Mucosa of descending colon (tissue), 3 donors: ENCODE measurements at places on chromosomes 1 and 21.

- no peak for DNase-seq
These were observed 5.4 kb downstream of the RUSC1 start for GRCh38 chr1:155326020-155326526.

DNA sequence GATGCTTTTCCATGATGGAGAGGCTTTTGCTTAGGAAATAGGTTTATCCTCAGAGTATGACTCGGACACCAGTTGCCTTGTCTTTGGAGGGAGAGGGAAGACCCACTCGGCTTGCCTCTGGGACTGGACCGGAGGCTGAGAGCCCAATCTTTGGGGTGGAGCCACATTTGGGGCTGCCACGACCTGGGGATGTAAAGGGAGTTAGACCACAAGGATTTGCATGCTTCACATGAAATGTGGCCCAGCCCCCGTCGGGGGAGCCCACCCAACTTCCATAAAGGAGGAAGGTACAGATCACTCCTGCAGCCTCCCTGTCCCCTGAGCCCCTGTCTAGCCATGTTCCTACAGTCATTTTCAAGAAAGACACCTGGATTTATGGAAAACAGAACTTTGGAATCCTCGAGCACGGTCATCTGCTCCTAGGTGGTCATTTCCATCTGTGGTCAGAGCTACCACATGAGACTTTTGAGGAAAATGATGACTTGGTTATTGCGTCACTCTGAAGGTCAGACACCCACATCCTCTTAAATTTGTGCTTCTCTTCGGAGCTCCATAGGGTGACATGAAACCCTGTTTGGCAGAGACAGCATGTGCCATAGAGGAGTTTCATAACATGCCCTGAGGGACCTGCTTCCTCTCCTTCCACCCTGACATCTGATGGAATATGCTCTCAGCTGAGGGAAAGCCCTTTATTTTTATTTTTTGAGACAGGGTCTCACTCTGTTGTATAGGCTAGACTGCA lies 99.4 kb upstream of the SLC45A1 start:
- DNase-seq, result no peak

- no peak for DNase-seq
These were observed 792.9 kb upstream of the ADAMTS5 start for GRCh38 chr21:27759820-27760219.

DNA sequence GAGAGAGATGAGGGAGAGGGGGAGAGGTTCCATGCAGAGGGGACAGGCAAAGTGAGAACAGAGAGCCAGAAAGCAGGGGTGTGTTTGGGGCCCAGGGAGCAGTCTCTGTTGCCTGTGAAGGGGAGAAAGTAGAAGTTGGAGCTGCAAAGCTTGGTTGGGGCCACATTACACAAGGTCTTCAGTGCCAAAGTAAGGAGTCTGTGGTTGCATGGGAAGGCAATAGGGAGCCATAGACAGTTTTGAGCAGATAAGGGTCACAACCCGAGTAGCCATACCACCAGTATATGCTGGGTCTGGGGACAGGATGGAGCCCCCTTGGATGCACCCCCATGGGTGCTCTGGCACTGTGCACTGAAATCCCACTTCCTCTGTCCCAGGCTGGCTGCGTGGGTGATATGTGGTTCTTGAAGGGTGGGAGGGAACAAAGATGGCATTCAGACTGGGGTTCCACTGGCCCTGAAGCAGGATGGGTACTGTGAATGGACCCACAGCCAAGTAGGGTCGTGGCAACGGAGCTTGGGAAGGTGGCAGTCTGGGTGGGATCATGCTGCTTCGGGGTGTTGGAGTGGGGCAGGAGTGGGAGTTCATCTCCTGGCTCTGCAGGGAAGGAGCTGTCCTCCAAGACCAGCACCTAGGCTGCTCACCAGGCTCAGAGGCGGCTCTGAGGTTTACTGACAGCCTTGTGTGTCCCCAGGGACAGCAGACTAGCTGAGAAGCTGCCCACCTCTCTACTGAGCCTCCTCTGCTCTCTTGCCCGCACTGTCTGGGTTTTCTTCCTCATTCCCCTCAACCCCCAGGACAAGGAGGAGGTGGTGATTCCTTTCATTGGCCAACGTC lies 12.1 kb downstream of the DRAXIN start:
- no peak for DNase-seq

DNA sequence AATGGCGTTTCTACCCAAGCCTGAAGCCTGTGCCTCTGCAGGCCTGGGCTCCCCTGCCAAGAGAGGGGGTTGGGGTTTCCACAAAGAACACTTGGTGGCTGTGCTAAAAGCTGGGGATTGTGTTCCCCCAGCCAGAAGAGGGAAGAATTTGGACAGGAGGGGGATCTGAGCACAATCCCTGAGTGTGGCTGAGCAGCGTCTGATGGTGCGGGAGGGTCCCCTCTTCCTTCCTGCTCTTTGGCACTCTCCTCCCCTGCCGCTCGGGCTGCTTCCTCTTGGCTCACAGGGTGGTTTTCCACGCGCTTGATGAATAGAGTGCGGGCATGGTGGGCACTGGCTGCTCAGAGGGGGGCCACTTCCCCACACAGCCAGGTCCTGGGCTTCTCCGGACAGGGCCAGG lies 3.7 kb downstream of the GPR37L1 start:
- DNase-seq, result no peak

- DNase-seq, result no peak
These were observed 457 bp downstream of the SRM start for GRCh38 chr1:11059155-11059967.

GRCh38 chr1:9482816-9483572 lies 56.3 kb upstream of the SLC25A33 start:
- DNase-seq, result no peak

GRCh38 chr1:219783605-219784235 lies 144.6 kb downstream of the SLC30A10 start:
- DNase-seq, result no peak
